Pons (tissue), 1 donor: ENCODE measurements at places on chromosomes 1 and 21.

- no peak for DNase-seq
Observed at GRCh38 chr1:155976062-155976912, 2.1 kb downstream of the ARHGEF2 start.

DNA sequence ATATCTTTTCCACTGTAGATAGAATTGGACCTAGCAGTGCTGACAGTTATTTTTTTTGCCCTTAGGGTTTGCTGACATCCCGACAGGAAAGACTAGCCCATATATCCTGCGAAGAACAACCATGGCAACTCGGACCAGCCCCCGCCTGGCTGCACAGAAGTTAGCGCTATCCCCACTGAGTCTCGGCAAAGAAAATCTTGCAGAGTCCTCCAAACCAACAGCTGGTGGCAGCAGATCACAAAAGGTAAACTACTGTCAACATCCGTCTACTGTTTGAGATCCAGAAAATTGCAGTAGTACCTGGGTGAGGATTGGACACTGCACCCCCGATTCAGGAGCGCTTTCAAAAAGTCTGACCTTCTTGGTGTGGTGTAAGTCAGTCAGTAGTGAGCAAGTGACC lies 55.8 kb downstream of the CENPF start:
- DNase-seq, result no peak

DNA sequence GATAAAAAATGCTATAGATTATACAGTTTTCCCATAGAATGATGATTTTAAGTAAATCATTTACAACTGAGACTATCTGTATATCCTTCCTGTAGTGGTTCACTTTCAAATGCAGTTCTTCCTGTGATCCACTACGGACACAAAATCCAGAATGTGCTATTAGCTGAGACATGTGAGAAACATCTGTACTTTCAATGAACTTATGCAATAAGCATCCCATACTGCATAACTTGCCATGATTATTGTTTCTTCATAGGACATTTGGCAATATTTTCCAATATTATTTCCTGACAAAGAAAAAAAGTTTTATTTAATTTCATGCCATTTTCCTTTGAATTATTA lies 83.5 kb upstream of the PRDX6 start:
- no peak for DNase-seq

DNA sequence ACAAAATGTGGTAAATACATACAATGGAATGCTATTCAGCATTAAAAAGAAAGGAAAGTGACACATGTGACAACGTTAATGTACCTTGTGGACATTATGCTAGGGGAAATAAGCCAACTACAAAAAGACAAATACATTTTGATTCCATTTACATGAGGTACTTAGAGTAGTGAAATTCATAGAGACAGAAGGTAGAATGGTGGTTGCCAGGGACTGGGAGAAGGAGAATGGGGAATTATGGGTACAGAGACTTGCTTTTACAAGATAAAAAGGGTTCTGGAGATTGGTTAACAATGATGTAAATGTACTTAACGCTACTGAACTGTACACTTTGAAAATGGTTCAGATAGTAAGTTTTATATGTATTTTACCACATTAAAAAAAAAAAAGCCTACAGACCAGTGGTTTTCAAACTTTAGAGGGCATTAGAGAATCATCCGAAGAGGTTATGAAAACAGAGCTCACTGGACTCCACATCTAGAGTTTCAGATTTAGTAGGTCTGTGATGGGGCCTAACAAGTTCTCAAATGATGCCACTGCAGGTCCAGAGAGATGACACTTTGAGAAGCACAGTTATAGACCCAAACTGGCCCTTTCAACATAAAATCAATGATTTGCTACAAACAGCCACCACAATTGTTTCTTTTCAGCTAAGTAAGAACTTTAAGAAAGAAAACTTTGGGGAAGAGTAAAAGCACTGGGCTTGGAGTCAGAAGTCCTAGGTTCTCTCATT lies 9.6 kb upstream of the ADCY10 start:
- no peak for DNase-seq

GRCh38 chr1:109274533-109275476 lies 8.1 kb downstream of the PSRC1 start:
- DNase-seq, result no peak

- no peak for DNase-seq
Observed at GRCh38 chr1:232944347-232944746, 6.1 kb upstream of the NTPCR start.

GRCh38 chr1:40857737-40858136 lies 4.4 kb downstream of the CITED4 start:
- no peak for DNase-seq

GRCh38 chr1:153633161-153633753 lies 609 bp upstream of the CHTOP start:
- DNase-seq, result no peak

DNA sequence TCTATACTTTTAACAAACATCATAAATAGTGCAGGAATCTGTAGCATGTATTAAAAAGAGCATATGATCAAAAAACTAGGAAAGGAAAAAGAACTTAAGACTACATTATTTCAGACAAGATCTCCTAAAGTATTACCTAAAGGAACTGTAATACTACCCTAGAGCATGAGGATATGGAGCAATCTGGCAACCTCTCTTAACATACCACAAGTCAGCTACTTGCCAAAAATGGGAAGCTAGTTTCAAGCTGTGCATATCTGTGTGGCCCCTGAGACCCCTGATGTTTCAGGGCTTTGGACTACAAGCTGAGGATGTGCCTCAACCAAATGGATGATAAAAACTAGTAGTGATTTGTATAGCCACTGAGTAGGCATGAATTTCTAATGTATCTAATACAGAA lies 525.6 kb downstream of the PTBP2 start:
- no peak for DNase-seq

DNA sequence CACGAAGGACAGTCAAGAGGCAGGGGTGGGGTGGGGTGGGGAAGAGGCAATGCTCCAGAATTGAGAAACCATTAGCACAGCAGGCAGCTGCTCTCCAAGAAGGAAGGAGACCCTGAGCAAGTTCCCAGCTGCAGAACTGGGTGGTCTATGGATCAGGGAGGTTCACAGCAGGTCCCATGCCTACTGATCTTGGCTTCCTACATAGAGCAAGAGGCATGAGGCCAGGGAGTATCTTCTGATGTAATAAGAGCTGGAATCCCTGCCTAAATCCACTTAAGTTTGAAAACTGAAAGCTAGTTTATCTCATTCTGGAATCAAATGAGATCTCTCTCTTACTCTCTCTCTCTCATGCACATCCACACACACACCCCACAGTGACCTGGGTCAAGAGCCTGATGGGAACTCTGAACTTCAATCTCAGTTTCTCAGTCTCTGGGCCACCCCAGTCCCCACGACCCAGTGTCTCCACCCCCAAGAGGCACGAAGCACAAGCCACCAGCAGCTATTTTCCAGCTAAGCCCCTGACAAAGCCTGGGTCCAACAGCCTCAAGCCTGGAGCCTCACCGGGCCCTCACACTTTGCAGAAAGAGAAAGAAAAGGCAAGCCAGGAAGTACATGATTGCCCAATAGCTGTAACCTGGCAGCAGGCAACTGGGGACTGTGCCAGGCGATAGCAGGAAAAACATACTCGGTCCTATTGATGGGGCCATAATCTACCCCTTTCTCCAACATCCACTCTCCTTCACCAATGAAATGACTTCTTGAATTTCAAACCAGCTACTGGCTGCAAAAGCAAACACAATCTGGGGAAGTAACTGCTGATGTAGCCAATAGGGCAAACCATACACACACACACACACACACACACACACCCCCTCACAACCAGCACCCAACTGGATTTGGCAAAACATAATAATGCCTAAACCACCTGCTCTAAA lies 2.2 kb downstream of the NUAK2 start:
- DNase-seq, result peak; percentile 34

DNA sequence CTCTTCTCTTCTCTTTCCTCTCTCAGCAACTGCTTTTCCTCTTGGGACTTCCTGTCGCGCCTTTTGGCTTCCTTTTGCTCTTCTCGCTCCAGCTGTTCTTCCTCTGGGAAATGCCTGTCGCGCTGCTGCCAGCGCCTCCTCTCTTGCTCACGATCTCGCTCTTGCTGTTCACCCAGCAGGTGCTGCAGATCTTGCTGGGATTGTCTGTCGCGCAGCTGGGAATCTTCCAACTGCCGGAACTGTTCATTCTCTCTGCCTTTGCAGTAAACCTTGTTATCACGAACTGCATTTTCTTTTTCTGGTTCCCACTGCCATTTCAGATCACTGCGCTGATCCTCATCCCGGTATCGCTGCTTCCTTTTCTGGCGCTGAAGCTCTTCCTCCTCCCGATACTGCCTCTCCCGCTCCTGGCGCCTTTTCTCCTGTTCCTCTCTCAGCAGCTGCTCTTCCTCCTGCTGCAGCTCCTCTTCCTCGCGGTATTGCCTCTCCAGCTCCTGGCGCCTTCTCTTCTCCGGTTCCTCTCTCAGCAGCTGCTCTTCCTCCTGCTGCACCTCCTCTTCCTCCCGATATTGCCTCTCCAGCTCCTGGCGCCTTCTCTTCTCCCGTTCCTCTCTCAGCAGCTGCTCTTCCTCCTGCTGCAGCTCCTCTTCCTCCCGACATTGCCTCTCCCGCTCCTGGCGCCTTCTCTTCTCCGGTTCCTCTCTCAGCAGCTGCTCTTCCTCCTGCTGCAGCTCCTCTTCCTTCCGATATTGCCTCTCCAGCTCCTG lies 5.8 kb downstream of the TCHH start:
- DNase-seq, result no peak

GRCh38 chr1:71561729-71562128 lies 480.9 kb upstream of the ZRANB2 start:
- DNase-seq, result no peak

- no peak for DNase-seq
Observed at GRCh38 chr1:243730487-243731150, 119.4 kb downstream of the AKT3 start.

GRCh38 chr1:208254862-208255261 lies 10.7 kb upstream of the PLXNA2 start:
- no peak for DNase-seq

GRCh38 chr1:2594001-2594640 lies 7.5 kb downstream of the PRXL2B start:
- DNase-seq, result no peak
